Activated CD8-positive, alpha-beta memory T cell treated with anti-CD3 and anti-CD28 coated beads for 48 hours (primary cell): ENCODE measurements at places on chromosomes 7 and 10.

GRCh38 chr7:115221456-115221855 lies 299.6 kb downstream of the MDFIC start:
- DNase-seq = no peak

GRCh38 chr10:48667960-48668590 lies 16.6 kb upstream of the WDFY4 start:
- DNase-seq = no peak

DNA sequence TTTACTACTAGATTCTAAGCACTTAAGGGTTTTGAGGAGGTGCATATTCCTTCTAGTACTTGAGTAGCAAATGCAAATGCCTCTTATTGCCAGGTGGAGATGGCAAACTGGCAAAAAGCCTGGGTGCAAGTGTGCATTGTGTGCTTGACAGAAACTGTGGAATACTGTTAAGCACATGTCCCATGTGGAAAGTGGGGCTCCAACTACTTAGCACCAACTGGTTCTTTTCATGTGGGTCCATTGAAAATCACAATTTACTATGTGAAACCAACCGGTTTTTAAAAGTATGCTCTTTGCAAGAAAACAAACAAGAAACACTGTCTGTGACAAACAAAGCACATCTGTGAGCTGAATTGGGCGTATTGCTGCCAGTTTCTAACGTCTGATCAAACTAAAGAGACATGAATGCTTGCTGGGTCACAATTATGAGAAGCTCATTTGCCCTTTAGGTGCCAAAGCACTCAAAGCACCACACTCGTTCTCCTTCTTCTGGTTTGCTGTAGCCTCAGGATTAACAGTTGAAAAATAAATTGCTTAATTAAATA lies 197.4 kb downstream of the SEMA3E start:
- no peak for DNase-seq

DNA sequence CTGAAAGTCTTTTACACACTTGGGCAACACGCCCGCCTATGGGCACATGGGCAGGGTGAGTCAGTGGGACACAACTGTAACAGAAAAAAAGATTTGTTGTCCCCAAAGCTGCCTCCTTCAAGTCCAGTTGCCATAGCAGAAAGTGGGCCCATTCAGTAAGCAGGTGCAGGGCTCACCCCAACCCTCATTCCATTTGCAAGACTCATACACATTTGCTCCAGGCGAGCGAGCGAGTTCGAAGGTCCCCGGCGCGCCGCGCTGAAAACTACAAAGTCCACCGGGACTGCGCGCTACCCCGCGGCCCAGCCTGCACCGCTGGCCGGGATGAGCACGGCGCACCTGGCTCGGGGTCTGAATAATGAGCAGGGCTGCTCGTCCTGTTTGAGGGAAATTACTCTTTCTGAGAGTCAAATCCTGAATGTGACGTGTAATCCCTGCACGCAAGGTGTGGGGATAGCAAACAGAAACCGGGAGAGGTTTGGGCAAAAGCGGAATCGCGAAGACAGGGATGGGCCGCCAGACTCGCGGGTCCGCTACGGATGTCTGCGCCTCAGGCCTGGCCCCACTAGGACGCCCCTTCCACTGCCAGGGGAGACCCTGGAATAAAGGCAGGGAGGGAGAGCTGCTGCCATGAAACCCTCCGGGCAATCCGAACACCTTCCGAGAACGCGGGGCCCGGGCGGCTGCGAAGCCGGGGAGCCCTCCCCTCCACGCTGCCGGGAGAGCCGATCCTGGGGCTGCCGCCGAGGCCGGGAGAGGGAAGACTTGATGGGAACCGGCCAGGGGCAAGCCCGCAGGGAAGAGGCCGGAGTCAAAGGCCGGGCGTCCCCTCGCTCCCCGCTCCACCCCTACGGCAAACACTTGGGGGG lies 982 bp downstream of the COBL start:
- DNase-seq = no peak

GRCh38 chr10:101135141-101136006 lies 4.3 kb downstream of the TLX1 start:
- no peak for DNase-seq

DNA sequence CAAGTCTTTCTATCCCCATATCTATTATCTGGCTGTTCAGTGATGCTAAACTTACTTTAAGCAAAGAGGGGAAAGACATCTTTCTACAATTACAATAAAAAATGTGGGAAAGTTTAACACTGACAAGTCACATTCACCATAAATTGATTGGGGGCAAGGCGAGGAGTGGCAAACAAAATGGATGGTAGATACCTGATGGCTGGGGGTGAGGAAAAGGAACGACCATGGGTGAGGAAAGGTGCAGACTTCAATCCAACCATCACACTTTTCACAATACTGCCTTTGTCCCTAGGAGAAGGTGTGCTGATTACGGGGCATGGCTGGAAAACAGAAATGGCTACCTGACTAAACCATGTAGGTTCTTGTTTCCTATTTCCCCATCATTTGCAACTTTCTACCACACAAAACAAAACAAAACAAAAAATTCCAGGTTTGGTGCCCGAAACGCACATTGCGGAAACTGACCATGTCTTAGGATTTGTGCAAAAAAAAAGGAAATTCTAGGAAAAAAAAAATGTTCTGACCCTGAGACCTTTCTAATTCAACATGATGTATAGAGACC lies 3.8 kb downstream of the RELN start:
- no peak for DNase-seq

- no peak for DNase-seq
Observed at GRCh38 chr7:142943706-142944268, 4.5 kb downstream of the LLCFC1 start.

- no peak for DNase-seq
Observed at GRCh38 chr10:3530346-3530745, 254.7 kb downstream of the KLF6 start.

DNA sequence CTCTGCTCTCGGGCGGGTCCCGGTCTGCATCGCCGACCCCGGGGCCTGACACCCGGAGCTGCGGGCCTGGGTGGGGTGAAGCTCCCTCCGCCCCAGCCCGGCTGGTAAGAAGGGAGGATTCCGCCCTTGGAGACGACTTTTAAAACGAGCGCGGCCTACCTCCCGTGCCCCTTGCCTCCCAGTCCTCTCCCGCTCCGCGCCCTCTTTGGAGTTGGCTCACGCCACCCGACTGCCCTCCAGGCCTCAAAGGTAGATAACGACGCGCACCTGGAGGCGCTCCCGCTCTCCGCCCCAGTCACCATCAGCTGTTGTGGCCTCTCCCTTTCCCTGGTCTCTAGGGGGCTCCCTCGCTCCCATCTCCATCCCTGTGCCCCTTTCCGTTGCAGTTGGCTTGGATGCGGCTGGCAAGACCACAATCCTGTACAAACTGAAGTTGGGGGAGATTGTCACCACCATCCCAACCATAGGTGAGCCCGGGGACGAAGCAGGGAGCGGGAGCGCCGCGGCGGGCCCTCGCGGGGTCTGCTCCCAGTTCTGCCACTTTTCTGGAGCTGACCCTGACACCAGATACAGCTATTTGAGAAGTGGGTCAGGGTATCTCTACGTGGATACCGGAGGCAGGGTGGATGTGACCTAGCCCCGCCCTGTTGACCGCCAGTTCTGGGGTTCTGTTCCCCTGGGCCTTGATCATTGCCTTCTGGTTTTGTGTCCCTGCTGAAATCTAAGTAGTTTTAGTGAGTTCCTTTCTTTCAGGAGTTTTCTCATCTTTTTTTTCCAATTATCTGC lies 679 bp downstream of the ARF5 start:
- no peak for DNase-seq

GRCh38 chr7:71443191-71443530 lies 311.2 kb downstream of the GALNT17 start:
- no peak for DNase-seq

GRCh38 chr7:13792208-13792607 lies 197.3 kb downstream of the ETV1 start:
- no peak for DNase-seq

DNA sequence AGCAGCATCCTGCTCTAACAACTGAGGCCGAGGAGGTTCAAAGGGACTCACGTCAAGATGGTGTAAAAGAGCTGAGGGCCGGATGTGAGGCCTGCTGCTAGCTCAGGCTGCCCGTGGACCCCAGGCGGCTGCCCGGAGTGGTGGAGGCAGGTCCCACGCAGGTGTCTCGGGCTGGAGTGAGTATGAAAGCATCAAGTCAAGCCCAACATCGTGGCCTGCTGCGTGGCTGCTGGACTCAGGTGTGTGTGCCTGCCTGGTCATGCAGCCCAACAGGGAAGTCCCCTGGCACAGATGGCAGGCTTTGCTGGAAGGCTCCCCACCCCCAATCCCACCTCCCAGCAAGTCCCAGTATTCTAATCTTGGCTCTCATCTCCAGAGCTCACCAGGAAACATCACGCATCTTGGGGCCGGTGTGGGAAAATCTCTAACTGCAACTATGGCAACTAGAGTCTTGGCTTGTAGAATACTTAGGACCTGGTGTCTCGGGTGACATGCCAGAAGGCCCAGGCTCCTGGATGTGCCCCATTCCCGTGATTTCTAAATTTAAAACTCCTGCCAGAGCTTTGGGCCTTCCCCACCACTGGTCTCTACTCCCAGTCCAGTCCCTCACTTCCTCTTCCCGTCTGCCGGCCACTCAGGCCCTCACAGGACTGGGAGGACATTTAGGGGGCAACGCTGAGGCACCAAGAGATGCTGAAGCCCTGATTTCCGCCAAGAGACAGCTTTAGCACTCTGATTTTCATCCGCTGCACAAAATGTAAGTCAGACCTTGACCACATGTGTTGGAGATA lies 85.9 kb downstream of the PRKAG2 start:
- DNase-seq = no peak

GRCh38 chr7:131690441-131690840 lies 134.0 kb upstream of the PODXL start:
- no peak for DNase-seq

GRCh38 chr7:143367972-143368371 lies 5.5 kb upstream of the FAM131B start:
- no peak for DNase-seq

- no peak for DNase-seq
Observed at GRCh38 chr10:68088740-68089139, 13.7 kb upstream of the HERC4 start.

- DNase-seq = no peak
Observed at GRCh38 chr7:132415259-132415658, 161.0 kb downstream of the PLXNA4 start.

DNA sequence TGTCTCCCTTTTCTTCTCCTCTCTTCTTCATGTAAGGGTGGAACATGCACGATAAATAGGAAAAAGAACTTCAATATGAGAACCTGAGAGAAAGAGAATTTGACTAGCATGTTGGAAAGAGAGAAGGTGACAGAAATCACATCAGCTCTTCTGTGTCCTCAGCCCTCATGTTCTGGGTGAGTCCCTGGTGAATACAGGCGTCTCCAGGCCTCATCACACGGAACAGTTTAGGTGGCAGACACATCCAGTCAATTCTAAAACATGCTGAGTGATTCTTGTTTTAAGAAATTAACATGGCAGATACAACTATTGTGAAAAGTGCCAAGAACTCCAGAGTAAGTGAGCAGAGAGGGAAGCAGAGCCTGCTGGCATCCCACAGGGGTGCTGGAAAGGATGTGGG lies 96.1 kb downstream of the FAM107B start:
- DNase-seq = no peak

DNA sequence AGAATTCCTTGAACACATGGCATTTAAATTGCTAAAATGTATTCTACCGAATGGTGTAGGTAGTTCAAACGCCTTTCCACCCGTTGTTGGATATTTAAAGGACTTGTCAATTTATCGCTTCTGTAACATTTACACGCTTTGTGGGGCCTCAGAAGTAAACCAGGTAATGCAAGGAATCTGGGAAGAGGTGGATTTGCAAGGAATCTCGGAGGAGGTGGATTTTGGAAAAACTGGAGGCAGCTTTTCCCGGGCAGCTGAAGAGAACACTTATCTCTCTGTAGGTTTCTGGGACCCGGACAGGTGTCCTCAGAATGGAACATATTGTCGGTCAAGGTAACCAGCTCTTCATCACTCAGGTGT lies 592 bp upstream of the MAPK8 start:
- no peak for DNase-seq

DNA sequence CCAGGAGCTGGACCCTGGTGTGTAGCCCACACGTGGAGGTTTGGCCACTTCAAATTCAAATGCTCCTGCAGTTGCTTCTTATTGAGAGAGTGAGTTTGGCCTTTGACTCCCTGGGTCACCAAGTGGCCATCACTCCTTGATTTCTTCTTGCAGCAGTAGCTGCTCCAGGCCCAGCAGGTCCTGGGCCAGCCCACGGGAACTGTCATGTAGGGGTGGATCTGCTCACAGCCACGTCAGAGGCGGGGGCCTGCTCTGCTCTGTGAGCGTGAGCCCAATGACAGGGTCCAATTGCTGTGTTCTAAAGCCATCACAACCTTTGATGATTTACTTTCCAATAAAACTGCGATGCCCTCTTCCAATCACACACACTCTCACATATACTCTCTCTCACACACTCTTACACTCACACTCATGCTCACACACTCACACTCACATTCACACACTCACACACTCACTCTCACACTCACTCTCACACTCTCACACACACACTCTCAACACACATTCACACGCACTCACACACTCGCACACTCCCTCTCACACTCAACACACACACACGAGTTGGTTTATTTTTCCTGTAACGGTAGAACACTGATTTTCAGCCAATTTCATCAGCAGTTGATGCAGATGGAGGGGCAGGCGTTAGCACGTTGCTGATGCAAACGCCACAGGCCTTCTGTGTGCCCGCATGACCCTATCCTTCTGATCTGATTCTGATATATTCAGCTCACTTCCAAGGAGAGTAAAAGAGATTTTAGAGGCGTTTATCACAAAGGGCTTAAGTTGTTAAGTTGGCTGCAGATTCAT lies 210.7 kb upstream of the PPP2R2D start:
- no peak for DNase-seq
